ENCODE measurements at places on chromosomes 16 and 17.

DNA sequence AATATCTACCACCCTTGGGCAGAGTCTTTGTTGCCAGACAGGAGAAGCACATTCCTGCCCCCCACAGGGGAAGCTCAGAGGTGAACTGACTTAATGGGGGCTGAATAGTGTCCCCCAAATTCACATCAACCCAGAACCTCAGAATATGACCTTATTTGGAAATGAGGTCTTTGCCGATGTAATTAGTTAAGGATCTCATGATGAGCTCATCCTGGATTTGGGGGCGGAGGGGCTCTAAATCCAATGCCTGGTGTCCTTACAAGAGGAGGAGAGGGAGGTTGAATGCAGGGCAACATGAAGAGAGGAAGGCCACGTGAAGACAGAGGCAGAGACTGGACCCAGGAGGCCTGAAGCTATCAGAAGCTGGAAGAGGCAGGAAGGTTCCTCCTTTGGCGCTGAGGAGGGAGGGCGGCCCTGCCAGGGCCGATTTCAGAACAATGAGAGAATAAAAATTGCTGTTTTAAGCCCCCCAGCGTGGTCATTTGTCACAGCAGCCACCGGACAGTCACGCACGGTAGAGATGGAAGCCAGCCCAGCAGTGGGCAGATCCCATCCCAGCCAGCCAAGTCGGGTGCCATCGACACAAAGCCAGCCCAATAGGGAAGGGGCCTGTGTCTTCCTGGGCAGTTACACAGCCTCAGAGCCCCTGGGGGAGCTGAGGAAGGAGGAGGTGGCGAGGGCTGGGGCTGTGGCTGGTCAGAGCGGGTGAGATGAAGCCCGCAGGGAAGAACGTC lies 21.3 kb downstream of the C16orf74 start:
- no peak for DNase-seq

- peak; percentile 23 for DNase-seq
These were observed 124.2 kb downstream of the TMEM132E start for GRCh38 chr17:34703533-34703932.

DNA sequence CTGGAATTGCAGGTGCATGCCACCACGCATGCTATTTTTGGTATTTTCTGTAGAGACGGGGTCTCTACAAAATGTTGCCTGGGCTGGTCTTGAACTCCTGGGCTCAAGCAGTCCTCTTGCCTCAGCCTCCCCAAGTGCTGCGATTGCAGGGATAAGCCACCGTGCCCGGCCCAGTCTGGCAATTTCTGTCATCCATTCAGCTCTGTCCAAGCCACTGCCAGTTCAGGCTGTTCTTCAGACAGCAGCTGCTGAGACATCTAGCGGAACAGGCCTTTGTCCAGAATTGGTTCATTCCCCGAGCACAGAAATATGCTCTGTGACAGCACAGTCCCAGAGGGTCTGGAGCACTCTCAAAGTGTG lies 5.4 kb downstream of the SLC47A1 start:
- DNase-seq: no peak

- no peak for DNase-seq
These were observed 488 bp downstream of the TMEM100 start for GRCh38 chr17:55722016-55722736.

DNA sequence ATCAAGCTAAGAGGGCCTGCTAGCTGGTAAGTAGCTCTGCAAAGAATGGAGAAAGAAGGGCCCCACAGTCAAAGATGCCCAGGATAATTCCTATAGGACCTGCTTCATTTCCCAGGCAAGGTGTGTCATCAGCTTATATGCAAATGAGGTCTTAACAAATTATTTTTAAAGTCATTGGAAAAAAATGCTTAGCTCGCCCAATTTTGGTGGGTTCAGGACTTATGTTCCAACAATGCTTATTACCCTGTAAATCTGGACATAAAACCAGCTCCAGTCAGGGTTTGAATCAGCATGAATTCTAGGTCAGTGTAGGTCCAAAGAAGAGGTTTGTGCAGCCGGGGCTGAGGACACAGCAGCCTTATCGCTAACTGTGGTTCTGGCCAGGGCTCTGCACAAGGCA lies 25.4 kb downstream of the ACLY start:
- DNase-seq: no peak

- peak; percentile 61 for DNase-seq
These were observed 43.9 kb upstream of the TNRC6C start for GRCh38 chr17:77914385-77915254.

GRCh38 chr17:81461607-81462500 lies 50.7 kb downstream of the ACTG1 start:
- DNase-seq: no peak

- no peak for DNase-seq
These were observed 5.1 kb upstream of the NME4 start for GRCh38 chr16:391885-392335.

DNA sequence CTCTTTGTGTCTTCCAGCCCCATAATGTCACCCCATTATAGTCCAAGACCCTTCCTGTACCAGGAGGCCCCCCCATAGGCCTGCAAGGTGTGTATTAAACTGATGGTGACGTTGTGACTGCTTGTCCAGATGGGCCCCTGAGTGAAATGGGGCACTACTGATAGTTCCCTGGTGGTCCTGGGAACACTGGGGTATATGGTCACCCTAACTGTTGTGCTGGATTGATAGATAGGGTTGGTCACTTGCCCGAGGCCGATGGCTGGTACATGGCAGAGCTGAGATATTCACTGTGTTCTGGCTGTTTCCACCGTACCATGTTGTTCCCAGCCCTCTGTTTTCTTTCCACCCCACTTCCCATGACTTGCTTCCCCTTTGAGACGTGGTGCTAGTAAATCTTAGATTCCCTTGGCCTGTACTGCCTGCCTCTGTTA lies 4.3 kb downstream of the CNP start:
- no peak for DNase-seq

DNA sequence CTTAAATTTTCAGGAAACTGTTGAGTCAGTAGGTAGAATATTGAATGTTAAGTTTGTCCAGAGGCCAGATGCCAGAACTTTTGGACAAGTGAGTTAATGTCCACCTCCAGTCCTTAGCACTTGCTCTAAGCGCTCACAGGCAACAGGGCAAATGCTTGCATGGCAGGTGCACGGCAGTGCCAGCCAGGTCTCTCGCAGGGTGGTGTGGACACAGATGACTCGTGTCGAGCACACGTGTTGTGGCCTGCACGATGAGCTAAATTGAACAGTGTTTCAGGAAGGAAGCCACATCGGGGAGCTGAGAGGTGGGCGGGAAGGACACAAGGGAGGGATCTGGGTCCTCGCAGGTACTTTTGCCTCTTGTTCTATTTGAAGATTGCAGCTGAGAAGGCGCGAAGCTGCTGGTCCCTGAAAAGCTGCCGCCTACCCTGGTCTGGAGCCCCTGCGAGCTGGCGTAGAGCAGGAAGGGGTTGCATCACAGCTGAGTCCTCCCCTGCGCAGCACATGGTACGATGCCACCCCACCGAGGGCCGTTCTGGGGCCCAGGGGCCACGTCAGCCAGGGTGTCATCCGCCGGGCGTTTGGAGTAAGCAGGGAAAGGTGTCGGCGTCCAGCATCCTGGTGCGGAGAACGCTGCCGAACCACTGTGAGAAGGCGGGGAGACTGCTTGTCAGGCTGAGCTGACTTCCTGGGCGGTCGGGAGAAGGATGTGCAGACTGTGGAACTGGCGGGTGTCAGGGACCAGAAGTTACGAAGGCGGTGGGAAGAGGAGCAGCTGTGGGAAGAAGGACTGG lies 6.3 kb downstream of the RAB40C start:
- DNase-seq: no peak

- no peak for DNase-seq
These were observed 24.6 kb downstream of the CMIP start for GRCh38 chr16:81469183-81469677.

- DNase-seq: no peak
These were observed 36.0 kb upstream of the SREBF1 start for GRCh38 chr17:17872547-17873345.

GRCh38 chr17:11122908-11123307 lies 118.1 kb upstream of the SHISA6 start:
- DNase-seq: no peak

DNA sequence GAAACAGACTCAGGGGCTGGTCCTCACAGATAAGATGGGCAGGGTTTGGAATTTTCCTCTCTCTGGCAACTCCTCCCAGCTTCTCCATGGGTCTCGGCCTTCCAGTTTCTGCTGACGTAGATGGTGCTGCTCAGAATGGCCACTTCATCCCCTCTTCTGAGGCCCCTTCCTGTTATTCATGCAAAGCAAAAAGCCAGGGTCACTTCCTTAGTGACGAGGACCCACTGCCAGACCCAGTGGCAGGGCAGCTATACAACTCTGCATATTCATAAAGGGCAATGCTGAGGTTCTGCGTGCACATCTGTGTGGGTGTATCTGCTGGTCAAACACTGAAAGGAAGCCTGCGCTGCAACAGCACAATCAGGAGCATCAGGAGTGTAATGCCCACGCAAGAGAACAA lies 108.8 kb downstream of the WSCD1 start:
- no peak for DNase-seq

DNA sequence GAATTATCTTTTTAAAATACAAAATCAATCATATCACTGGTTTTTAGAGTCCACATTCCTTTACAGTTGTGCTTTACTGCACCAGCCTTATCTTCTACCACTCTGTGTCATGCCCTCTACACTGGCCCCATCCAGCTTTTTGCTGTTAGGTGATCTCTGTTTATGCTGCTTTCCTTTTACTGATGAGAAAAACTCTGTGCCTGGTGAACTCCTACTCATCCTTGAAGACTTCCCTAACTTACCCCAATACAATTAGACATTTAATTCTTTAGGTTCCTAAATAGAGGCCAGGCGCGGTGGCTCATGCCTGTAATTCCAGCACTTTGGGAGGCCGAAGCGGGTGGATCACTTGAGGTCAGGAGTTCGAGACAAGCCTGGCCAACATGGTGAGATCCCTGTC lies 64.6 kb downstream of the MRTFB start:
- DNase-seq: no peak

- no peak for DNase-seq
These were observed 5.0 kb upstream of the FADS6 start for GRCh38 chr17:74898376-74898946.

GRCh38 chr17:50766222-50767023 lies 895 bp downstream of the ANKRD40CL start:
- no peak for DNase-seq

DNA sequence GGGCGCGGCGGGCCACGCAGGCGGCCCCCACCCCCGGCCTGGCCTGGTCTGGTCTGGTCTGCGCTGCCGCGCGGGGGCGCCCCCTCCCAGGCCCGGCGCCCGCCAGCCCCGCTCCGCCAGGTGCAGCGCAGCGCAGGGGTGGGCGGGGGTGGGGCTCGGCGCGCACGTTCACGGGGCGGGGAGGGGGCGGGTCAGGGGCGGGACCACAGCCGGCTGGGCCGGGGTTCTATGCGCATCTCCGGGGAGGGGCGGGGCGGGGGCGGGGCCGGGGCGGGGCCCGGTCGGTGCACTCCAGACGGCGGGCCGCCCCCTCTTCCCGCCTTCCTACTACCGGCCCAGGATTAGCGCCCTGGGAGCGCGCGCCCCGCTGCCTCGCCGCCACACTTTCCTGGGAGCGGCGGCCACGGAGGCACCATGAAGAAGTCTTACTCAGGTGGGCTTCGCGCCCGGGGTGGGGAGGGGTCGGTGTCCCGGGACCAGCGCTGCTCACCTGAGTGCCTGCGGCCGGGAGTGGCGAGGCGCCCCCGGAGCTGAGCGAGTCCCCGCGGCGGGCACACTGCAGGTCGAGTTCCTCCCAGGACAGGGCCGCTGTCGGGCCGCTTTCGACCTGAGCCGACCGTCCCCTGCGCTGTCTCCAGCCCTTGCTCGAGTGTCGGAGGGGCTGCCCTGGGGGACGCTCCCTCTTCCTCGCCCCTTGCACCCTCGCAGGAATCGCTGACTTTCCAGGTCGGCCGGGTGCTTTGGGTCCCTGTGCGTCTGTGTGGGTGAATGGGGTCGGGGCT lies 140.5 kb downstream of the SEC14L1 start:
- no peak for DNase-seq

- DNase-seq: no peak
These were observed 161.0 kb downstream of the FTO start for GRCh38 chr16:53864819-53865493.

DNA sequence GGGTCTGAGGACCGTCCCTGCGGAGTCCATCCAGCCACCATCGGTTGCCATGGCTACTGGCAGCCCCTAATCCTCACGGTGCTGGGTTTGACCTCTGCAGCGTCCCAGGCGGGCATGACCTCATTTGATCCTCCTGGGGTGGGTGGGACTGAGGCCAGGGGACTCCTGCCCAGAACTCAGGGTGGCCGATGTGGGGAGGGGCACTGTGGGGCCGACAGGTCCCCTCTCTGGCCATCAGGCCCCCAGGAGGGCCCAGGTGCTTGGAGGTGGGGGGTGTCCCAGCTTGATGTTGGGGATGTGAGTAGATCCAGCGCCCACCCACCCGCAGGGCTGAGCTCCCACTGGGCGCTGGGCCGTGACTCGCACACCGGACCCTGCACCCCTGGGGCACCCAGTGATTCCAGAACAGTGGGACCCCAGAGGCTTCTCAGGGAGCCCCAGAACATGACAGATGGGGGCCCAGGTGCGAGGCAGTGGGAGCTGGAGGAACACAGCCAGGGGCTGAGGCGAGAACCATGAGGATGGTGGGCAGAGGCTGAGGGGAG lies 1.6 kb upstream of the SSTR5 start:
- no peak for DNase-seq

GRCh38 chr17:12727076-12727760 lies 61.5 kb downstream of the MYOCD start:
- DNase-seq: peak; percentile 79

- DNase-seq: no peak
These were observed 10.4 kb upstream of the FAM20A start for GRCh38 chr17:68611353-68612208.

- no peak for DNase-seq
These were observed 104.7 kb downstream of the MRM1 start for GRCh38 chr17:36705874-36706731.

DNA sequence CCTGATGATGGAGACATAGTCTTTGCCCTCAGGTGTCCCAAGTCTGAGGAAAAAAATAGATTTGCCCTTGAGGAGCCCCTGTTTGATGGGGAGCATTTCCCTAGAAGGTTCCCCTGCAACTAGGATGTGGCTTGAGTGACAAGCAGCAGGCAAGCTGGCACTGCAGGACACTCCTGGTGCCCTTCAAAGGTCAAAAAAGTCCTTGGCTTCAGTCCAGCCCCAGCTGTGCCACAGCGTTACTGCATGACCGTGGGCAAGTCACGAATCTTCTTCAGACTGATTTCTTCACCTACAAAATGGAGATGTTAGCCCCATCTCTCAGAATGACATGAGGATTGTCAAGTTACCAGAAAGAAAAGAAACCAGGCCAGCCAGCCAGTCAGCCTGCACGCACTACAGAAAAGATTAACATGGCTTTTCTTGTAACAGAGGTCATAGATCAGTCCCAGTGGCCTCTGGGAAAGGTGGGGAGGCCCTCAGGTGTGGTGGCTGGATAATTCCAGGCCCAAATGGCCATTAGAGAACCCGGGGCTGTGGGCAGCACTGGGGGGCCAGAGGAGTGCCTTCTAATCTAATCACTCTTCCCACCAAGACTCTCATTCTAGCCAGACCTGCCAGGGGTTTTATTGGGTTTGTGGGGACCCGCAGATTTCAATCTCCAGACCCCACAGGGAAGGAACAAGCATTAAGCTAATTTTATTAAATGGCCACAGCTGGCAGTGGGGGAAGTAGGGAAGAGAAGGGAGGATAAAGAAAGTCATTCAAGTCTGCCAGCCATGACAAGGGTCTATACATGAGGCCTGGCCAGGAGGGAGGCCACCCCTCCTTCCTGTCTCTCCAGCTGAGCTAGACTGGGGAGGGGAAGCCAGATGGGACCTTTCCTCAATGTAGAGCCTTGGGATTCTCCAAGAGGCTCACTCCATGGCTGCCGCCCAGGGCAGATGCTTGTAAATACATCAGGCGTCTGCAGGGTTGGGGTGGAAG lies 9.7 kb upstream of the KIF18B start:
- DNase-seq: no peak

Data from muscle of arm (tissue), 14 donors.